ENCODE measurements at places on chromosomes 16 and 17. TPM values are rescaled to one million over a fixed set of nuclear protein-coding genes. Genes with fewer than 3 reads are reported as not detected.

Gene CX3CL1
- total RNA-seq: 0.83 TPM

Gene GOSR2
- 59.7 TPM for total RNA-seq

Gene CCL17
- not detected for total RNA-seq

Gene CLEC19A
- total RNA-seq: not detected

Gene TBC1D28
- not detected for total RNA-seq

Gene ATMIN
- total RNA-seq: 23.1 TPM

Gene KCTD11
- total RNA-seq: 10.4 TPM

Gene WSCD1
- 0.08 TPM for total RNA-seq

Gene RAB37
- total RNA-seq: 0.15 TPM

Gene TMEM220
- total RNA-seq: 1.7 TPM
